ENCODE measurements at places on chromosomes 6 and 20.

DNA sequence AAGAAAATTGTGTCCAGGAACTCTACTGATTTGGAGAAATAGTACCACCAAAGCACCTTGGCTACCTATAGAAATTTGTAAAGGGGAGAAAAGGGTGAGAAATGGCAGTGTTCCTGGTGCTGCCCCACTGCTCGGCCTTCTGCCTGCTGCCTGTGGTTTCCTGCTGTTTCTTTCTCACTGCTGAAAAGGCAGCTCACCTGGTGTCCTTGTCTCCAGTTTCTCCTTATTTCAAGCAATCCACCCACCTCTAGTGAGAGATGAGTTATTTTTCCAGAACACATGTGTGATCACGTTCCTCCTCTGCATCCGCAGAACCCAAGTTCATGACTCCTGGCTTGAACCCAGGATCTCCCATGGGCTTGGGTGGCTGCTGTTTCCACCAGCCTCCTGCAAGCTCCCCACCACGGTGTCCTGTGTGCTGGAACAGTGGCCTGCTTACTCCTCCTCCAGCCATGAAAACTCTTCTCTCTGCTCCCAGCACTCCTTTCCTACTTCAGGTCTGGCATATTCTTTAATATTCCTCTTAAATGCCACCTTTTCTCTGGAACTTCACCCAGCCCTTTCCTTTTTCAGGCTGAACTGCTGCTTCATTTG, 48.9 kb downstream of the ELOVL2 start:
- no peak for DNase-seq

- DNase-seq = no peak
Observed at GRCh38 chr20:3282271-3283221, 43.6 kb upstream of the SLC4A11 start.

DNA sequence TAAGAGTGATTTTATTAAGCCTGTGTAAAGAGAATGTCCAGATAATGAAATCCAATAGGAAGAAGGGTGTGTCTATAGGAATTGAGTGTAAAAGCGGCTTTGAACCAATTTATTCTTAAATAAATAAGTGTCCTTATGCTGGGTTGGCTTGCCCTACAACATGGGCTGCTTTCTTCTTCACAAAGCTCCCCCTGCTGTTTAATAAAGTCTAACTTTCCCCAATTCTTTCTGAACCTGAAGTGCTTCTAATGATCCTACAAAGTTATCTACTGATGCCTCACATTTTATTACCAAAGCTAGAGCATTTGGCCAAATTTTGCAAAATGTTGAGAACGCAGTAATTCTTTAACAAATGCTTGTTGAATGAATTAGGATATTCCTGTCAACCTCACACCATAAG, 36.3 kb upstream of the SIRT5 start:
- peak; percentile 12 for DNase-seq

DNA sequence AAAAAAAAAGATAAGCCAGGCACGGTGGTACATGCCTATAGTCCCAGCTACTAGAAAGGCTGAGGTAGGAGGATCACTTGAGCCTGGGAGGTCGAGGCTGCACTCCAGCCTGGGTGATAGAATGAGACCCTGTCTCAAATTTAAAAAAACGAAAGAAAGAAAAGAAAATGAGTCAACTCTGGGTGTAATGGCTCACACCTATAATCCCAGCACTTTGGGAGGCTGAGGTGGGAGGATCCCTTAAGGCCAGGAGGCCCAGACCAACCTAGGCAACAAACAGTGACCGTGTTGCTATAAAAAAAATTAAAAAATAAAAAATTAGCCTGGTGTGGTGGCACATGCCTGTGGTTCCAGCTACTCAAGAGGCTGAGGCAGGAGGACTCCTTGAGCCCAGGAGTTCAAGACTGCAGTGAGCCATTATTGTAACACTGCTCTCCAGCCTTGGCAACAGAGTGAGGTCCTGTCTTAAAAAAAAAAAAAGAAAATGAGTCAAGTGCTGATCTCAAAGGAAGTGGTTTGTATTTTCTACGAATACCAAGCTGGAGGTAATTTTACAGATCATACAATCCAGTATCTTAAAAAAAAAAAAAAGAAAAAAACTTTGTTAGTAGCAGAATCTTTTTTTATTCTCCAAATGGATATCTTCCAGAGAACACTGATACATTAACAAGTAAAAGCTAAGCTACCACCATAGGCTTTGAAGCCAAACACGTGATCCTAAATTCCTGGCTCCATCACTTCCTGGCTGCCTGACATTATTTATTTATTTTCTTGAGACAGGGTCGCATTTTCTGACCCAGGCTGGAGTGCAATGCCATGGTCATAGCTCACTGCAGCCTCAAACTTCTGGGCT, 5.7 kb downstream of the COMMD7 start:
- no peak for DNase-seq

- no peak for DNase-seq
Observed at GRCh38 chr6:152696522-152696921, 1.2 kb upstream of the MYCT1 start.

DNA sequence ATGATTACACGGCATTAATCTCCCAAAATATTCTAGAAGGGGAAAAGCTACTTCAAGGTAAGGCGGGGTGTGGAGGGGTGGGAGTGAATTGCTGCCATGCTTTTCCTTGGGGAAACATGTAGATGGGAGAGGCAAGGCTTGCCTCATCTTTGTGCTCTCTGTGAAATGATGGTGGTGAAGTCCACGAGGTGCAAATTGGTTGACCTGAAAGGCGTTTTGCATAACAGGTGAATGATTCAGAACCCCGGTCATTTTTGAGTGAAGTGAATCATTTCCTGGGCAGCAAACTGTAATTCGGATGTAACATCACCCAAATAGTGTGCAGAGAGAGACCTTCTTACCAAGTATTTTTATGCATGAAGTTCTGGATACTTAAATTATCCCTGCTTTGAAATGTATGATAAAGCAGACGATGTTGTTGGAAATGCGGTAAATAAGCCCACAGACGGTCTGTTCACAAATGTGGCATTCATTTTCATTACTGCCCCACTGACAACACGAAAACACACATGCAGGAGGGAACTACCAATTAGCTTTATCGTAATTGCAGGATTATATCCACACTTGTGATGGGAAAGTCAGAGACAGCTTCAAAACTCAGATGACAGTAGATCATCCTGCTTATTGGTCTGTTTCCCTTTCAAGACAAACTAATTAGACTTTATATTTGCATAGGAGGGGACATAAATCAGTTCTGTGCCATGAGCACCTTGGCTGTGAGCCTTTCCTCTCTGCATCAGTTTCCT, 3.0 kb downstream of the CDH4 start:
- no peak for DNase-seq

- no peak for DNase-seq
Observed at GRCh38 chr6:85460154-85460920, 10.5 kb downstream of the NT5E start.

- DNase-seq = no peak
Observed at GRCh38 chr6:143064271-143064670, 3.6 kb downstream of the AIG1 start.
